ENCODE measurements at places on chromosomes 3 and 15.

- no peak for DNase-seq
Observed at GRCh38 chr3:156782921-156783320, 43.2 kb upstream of the LEKR1 start.

- no peak for DNase-seq
Observed at GRCh38 chr3:73580343-73580742, 44.4 kb downstream of the PDZRN3 start.

GRCh38 chr15:66014635-66015182 lies 145.4 kb downstream of the RAB11A start:
- DNase-seq, result no peak

DNA sequence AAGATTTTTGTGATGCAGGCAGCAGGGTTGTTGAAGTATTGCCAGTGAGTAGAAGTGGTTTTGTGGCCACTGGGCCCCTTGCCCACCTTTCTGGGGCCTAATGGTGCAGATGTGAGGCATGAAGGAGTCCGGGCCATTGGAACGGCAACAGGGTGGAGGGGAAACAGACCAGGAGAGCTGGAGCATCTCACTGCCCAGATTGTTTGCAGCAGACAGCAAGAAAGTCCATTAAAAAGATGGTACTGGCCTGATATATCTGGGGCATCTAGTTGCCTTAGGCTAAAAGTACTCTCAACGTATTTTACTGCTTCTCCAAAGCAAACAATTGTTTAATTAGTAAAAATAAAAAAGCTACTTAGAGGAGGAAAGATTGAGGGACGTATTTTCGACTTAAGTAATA lies 298.4 kb downstream of the SATB1 start:
- peak; percentile 72 for DNase-seq

DNA sequence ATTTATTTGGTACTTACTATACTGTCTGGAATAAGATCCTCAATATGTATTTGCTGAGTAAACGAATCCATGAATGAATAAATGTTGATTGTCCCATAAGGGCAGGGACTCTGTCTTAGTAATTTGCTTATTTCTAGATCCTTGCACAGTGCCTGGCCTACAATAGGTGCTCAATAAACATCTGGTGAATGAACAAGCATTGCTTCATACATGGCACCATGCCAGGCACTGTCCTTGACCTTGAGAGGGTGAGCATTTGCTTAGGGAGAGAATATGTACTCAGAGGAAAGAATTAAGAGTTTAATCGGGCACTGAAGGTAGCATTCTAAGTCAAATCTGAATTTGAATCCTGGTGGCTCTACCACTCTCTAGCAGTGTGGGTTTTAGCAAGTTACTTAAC lies 282.1 kb downstream of the THSD4 start:
- DNase-seq, result no peak

GRCh38 chr3:170352936-170353335 lies 4.6 kb upstream of the SKIL start:
- no peak for DNase-seq

- no peak for DNase-seq
Observed at GRCh38 chr3:94440767-94441493, 378.1 kb downstream of the NSUN3 start.

- DNase-seq, result no peak
Observed at GRCh38 chr3:132342183-132342582, 25.0 kb downstream of the ACP3 start.

DNA sequence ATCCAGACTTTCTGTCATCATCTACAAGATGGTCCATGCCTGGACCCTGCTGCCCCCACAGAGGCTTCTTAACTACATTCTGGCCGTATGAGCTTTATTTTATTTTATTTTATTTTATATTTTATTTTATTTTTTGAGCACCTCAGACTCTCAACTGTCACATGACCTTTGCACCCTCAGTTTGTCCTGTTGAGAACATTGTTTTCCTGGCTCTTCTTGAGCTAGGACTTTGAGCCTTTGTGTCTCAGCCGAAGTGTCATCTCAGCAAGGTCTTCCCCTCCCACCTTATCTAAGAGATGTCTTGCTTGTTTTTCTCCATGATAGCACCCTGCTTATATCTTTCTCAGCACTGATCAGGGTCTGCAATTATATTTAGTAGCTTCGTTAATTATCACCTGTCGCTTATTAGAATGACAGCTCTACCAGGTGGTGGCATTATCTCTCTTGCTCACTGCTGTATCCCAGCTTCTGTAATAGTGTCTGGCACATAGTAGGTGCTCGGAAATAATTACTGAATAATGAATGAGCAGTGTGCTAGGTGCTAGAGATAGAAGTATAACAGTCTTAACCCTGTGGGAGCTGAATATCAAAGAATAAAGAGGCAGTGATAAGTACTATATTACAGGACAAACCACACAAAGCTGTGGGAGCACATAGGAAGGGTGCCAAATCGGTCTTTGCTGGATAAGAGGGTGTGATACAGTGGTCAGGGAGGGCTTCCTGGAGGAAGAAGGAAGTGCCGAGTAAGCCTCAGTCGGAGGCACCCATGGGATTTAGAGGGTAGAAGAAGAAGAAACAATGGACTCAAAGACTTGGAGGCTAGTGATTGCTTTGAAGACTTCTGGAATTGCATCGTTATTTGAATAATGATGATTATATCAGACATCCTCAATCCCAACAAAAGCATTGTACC lies 136.2 kb downstream of the ITPR1 start:
- no peak for DNase-seq
